ENCODE measurements at places on chromosomes 4 and X. TPM values are rescaled to one million over a fixed set of nuclear protein-coding genes. Genes with fewer than 3 reads are reported as not detected.

DNA sequence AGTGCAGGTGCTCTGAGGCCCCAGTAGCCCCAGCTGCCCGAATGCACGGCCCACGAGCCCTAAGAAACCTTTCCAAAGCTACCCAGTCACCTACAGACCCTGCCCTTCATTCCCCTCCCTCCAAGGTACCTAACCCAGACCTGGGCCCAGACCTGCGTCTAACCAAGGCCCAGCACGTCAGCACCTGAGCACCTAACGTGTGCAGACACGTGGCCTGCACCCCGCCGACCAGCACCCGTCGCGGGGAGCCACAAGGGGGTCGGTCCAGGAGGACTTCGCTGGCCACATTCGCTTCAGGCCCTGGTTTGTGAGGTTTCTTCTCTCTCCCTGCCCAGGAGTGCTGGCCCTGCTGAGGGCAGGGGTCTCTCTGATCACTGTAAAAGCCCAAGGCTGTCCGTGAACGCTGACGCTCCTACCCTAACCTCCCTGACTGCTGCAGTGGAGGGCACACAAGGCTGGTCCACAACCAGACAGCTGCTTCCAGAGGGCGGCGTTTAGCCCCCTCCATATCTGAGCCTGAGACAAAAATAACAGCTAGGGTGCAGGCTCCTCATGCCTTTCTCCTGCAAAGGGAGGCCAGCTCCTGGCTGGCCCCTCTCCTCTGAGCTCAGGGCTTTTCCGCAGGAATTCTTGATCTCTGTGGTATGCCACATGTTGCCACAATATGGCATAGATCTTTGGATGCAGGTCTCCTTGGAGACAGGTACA, 31.8 kb downstream of the WDR1 start:
- H3K27me3 ChIP-seq, result no peaks in the 10 kb centered on the region
- H3K36me3 ChIP-seq, result no peaks in the 10 kb centered on the region
- no peak overlapping the region for H3K27ac ChIP-seq
- no peaks in the 10 kb centered on the region for H3K4me1 ChIP-seq

DNA sequence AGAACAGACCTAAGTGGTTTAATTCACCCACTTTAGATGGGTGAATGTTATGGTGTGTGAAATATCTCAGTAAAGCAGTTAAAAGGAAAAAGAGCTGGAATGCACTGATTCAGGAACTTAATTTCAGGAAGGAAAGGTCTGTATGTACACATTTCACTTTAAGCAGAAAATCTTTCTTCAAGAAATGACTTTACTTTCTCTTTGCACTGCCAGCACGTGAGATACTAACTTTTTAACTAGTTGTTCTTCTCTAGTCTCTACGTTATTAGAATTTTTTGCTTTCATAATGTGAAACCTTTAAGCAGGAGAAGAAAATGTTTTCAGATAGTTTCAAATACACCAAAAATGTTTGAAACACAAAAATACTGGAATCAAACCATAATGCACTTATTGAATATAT, 18.8 kb downstream of the C4orf46 start:
- H3K27ac ChIP-seq, result no peak overlapping the region
- no peak for DNase-seq
- no peak overlapping the region for H3K4me3 ChIP-seq

GRCh38 chr4:127849505-127850234, 31.0 kb upstream of the PLK4 start:
- no peaks in the 10 kb centered on the region for H3K4me1 ChIP-seq
- no peak overlapping the region for H3K27ac ChIP-seq
- H3K36me3 ChIP-seq, result no peaks in the 10 kb centered on the region

DNA sequence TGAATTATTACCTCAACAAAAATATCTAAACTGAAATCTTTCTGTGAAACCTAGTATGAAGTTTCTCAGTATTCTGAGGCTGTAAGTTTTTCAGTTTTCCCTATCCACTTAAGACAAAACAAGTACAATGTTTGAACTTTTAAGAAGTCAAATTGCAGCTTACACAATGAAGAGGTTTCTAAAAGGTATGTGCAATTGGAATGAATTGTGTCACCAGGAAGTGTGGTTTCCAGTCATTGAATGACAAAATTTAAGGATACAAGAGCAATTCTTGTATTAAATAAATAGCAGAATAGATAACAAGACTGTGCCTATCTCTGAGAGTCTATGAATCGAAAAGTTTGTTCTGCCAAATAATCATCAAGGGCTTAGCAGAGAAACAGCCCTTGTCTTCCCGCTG, 207.3 kb downstream of the ANKRD50 start:
- H3K27me3 ChIP-seq, result no peaks in the 10 kb centered on the region
- H3K27ac ChIP-seq, result no peak overlapping the region
- H3K36me3 ChIP-seq, result no peaks in the 10 kb centered on the region
- H3K4me3 ChIP-seq, result no peak overlapping the region
- DNase-seq, result no peak

- DNase-seq, result no peak
- no peak overlapping the region for H3K27ac ChIP-seq
- H3K4me3 ChIP-seq, result no peak overlapping the region
- no peaks in the 10 kb centered on the region for H3K36me3 ChIP-seq
These were observed 72.6 kb downstream of the GATB start for GRCh38 chr4:151688003-151688784.

DNA sequence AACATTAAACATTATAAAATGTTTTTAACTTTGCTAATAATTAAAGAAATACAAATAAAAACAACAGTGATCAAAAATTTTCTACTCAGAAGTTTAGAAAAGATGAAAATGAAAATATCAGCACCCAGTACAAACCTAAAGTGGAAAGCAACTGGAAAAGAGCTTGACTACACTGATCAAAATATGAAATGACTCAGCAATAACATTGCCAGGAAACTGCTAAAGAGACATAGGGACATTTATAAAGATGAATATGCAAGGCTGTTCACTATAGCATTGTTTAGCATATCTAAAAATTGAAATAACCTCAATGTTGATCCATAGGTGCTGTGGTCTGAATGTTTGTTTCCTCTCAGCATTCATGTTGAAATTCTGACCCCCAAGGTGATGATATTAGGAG, 88.5 kb upstream of the NOCT start:
- no peaks in the 10 kb centered on the region for H3K27me3 ChIP-seq
- H3K36me3 ChIP-seq, result no peaks in the 10 kb centered on the region
- no peak for DNase-seq
- H3K27ac ChIP-seq, result no peak overlapping the region
- H3K4me3 ChIP-seq, result no peak overlapping the region

- H3K27ac ChIP-seq, result no peak overlapping the region
- no peak overlapping the region for H3K4me3 ChIP-seq
- H3K4me1 ChIP-seq, result no peaks in the 10 kb centered on the region
- H3K36me3 ChIP-seq, result no peaks in the 10 kb centered on the region
- no peaks in the 10 kb centered on the region for H3K27me3 ChIP-seq
These were observed 60.6 kb upstream of the GABRA2 start for GRCh38 chr4:46450556-46450955.

GRCh38 chr4:182923796-182924340, 6.7 kb upstream of the DCTD start:
- no peaks in the 10 kb centered on the region for H3K27me3 ChIP-seq
- H3K27ac ChIP-seq, result no peak overlapping the region
- no peaks in the 10 kb centered on the region for H3K4me1 ChIP-seq
- H3K36me3 ChIP-seq, result no peaks in the 10 kb centered on the region

GRCh38 chr4:1519787-1520661, 113.8 kb upstream of the NKX1-1 start:
- no peaks in the 10 kb centered on the region for H3K36me3 ChIP-seq
- no peak for DNase-seq
- H3K27me3 ChIP-seq, result no peaks in the 10 kb centered on the region
- no peaks in the 10 kb centered on the region for H3K4me1 ChIP-seq
- no peak overlapping the region for H3K27ac ChIP-seq

DNA sequence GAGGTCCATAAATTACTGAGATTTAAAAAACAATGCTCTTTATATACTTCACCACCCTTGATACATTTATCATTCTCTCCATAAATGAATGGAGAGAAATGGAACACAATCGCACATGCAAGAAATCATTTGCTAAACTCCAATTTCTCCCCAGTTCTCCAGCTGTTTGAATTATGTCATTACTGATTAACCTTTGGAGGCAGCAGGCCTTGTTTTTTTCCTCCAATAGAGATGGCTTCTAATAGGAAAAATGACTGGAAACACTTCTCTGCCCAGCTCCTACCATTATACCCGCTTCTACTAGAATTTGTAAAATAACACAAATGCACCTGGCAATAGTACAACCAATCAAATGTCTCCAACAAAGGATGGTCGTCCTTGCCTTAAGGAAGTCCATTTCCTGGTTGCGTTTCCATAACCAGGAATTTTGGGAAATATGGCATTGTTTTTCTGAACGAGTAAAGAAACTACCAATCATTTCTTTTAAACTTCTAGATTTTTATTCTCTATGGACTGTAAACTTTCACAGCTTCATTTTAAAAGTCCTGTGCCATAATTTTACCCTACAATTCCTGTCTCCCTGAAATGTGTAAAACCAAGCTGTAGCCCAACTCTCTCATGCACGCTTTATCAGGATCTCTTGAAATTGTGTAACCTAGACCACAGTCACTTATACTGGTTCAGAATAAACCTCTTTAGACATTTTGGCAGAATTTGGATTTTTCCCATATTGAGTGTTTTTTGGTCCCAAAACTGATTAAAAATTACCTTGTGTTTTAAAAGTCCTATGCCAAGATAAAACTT, 60.1 kb downstream of the APBB2 start:
- peaks cover 9% of the 10 kb centered on the region for H3K4me1 ChIP-seq
- no peak overlapping the region for H3K27ac ChIP-seq
- H3K27me3 ChIP-seq, result no peaks in the 10 kb centered on the region
- H3K4me3 ChIP-seq, result no peak overlapping the region
- DNase-seq, result no peak

DNA sequence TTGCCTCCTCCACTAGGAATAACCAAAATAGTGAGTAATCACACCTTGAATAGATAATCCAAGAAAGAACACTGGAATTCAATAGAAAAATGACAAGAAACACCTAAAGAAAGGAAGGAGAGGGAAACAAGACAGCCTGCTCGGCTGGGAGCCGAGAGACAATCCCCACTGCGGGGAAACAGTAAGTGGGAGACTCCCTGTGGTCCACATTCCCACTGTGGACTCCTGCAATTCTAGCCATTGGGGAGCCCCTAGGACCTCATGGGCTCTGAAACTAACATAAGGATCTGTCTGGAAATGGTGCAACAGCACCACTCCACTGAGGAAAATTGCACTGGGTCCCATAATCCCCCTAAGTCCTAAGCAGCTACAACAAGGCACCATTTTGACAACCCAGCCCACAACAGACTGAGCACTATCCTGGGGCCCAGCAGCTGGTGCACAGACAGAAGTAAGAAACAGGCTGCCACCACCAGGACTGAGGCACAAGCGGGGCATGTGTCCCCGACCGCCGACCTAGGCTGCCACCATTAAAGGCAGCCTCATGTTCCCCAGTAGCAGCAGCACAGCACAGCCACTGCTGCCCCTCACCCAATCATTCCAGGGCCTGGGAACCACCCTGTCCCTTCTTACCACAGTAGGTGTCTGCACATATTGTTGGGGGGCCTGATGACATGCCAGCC, 14.2 kb downstream of the LRBA start:
- no peak overlapping the region for H3K27ac ChIP-seq
- no peak for DNase-seq
- H3K4me1 ChIP-seq, result no peaks in the 10 kb centered on the region
- H3K36me3 ChIP-seq, result no peaks in the 10 kb centered on the region
- H3K27me3 ChIP-seq, result no peaks in the 10 kb centered on the region

DNA sequence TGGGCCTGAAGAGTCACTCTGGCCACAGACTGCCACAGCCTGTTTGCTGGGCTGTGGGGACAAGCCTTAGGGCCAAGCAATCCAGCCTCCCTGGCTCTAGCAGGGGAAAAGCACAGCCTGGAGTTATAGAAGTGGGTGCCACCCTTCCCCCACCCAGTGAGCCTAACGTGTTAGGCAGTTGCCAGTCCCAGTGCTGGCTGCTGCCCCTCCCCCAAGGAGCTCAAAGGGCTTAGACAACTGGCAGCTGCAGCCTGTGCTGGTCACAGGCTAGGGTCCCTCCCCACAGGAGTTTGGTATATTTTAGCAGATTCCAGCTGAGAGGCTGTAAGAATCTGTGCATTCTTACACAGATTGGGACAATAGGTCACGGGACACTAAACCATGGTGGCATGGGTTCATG, 370.3 kb upstream of the FGF16 start:
- H3K27ac ChIP-seq, result no peak overlapping the region
- DNase-seq, result no peak
- no peaks in the 10 kb centered on the region for H3K4me1 ChIP-seq
- H3K4me3 ChIP-seq, result no peak overlapping the region

- H3K27ac ChIP-seq, result no peak overlapping the region
- H3K27me3 ChIP-seq, result no peaks in the 10 kb centered on the region
- DNase-seq, result no peak
- no peaks in the 10 kb centered on the region for H3K36me3 ChIP-seq
These were observed 94.6 kb upstream of the WDR44 start for GRCh38 chrX:118251271-118251670.

DNA sequence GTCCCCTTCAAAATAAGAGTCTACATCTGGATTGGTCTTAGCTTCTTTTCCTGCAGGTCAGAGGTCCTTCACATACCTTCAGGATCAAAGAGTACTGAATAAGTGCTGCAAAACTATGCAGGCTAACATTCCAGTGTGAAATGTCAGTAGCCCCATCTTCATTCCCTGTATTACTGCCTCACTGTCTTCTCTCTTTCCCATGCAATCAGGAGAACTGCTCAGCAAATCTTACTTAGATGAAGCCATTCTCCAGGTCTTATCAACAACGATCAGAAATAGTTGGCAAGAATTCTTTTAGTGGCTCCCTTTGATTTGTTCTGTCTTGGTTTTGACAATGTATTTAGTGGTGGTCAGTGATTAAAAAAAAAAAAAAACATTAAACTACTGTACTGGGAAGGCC, 26.0 kb upstream of the IQCM start:
- no peak overlapping the region for H3K27ac ChIP-seq
- H3K4me1 ChIP-seq, result no peaks in the 10 kb centered on the region
- H3K27me3 ChIP-seq, result no peaks in the 10 kb centered on the region
- H3K36me3 ChIP-seq, result no peaks in the 10 kb centered on the region
- no peak for DNase-seq

DNA sequence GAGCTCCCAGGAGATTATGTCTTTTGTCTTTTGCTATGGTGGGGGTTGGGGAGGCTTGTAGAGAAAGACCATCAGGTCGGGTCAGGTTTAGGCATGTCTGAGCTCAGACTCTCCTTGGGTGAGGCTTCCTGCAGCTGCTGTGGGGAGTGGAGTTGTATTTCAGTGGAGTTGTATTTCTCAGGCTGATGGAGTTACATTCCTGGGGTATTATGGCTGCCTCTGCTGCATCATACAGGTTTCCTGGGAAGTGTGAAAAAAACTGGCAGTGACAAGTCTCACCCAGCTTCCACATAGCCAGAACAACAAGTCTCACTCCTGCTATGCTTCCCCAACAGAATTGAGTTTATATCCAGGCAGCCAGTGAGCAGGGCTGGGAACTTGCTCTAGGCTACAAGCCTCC, 119.3 kb downstream of the VSIG4 start:
- no peak overlapping the region for H3K27ac ChIP-seq
- no peaks in the 10 kb centered on the region for H3K4me1 ChIP-seq
- H3K27me3 ChIP-seq, result no peaks in the 10 kb centered on the region
- H3K36me3 ChIP-seq, result no peaks in the 10 kb centered on the region
- no peak for DNase-seq

METTL14 gene
- 10.0 TPM for polyA plus RNA-seq

MAGEC2 gene
- polyA plus RNA-seq, result not detected

ARAP2 gene
- polyA plus RNA-seq, result 0.76 TPM

CDKN2AIP gene
- polyA plus RNA-seq, result 25.9 TPM

CXCL11 gene
- not detected for polyA plus RNA-seq

Data from ovary (tissue), 10 donors.